T-helper 9 cell (primary cell): ENCODE measurements at places on chromosomes 16 and 17.

- no peak for DNase-seq
Measured at GRCh38 chr16:9124908-9125584, 33.6 kb downstream of the HAPSTR1 start.

DNA sequence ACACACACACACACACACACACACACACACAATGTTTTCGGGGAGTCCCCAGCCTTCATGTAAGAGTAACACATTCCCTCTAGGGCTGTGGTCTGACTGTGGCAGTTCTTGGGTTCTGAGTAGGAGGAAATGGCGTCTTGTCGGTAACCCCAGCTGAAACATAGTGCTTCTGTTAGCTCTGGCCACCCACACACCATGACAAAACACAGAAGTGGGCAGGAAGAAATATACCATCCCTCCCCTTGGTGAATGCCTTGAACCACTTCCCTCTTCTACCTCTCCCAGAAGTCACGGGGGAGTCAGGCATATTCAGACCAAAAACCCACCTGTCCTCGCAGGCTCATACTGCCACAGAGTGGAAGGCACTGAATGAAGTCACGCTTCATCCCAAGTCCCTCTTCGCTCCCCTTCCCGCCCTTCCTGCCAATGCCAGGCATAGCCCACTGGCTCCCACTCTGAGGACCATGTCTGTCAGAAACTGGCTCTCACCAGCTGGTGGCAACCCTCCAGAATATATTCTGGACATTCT, 11.5 kb downstream of the SLC35B1 start:
- DNase-seq, result peak; percentile 24

DNA sequence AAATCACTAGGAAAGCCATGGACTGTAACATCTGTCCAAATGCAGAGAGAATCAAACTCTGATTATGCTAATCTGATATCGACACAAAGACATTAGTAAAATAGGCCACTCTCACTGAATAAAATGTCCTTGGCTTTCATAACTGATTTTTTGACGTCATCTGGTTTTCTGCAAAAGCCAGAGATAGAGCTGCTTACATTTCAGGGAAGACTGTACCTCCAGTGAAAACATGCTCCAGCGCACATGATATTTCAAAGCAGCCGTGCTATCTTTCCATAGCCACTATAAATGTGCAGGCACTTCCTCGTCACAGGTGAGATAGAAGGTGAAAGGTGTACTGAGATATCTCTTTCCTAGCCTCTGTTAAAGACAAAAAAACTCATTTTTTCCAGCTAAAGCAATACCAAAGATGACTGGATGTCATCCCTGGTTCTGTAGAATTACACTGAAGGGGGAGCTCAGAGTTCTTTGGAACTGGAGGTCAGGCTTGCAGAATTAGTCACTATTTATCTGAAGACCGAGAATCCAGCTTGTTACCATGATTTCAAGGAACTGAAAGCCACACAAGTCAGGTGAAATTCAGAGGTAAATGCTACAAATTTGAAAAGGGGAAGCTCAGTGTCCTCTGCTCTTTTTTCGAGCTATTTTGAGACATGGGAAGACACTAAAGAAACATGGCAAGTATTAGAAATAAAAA, 249.5 kb downstream of the CA10 start:
- no peak for DNase-seq

DNA sequence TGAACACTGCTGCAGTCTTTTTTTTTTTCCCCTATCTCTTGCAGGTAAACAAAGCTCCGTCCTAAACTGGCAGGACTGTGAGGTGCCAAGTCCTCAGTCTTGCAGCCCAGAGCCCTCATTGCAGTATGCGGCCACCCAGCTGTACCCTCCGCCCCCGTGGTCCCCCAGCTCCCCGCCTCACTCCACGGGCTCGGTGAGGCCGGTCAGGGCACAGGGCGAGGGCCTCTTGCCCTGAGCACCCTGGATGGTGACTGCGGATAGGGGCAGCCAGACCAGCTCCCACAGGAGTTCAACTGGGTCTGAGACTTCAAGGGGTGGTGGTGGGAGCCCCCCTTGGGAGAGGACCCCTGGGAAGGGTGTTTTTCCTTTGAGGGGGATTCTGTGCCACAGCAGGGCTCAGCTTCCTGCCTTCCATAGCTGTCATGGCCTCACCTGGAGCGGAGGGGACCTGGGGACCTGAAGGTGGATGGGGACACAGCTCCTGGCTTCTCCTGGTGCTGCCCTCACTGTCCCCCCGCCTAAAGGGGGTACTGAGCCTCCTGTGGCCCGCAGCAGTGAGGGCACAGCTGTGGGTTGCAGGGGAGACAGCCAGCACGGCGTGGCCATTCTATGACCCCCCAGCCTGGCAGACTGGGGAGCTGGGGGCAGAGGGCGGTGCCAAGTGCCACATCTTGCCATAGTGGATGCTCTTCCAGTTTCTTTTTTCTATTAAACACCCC, 13.8 kb downstream of the IL34 start:
- DNase-seq, result no peak

DNA sequence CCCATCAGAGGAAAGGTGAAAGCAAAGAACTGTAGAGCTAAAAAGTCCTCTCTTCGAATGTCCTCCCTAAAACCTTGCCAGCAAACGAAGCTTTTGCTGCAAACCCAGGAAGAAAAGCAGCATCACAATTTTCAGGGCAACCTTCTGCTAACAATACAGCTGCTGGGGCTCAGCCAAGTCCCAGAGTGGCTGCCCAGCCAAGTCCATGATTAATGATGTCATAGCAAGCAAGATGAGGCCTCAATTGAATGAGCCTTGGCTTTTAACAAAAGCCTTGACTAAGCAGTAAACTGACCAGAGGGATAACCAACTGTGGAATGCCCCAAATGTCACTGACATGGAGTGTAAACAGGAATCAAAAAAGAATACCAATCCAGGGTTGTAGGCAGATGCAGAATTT, 342.7 kb downstream of the PMP22 start:
- no peak for DNase-seq

DNA sequence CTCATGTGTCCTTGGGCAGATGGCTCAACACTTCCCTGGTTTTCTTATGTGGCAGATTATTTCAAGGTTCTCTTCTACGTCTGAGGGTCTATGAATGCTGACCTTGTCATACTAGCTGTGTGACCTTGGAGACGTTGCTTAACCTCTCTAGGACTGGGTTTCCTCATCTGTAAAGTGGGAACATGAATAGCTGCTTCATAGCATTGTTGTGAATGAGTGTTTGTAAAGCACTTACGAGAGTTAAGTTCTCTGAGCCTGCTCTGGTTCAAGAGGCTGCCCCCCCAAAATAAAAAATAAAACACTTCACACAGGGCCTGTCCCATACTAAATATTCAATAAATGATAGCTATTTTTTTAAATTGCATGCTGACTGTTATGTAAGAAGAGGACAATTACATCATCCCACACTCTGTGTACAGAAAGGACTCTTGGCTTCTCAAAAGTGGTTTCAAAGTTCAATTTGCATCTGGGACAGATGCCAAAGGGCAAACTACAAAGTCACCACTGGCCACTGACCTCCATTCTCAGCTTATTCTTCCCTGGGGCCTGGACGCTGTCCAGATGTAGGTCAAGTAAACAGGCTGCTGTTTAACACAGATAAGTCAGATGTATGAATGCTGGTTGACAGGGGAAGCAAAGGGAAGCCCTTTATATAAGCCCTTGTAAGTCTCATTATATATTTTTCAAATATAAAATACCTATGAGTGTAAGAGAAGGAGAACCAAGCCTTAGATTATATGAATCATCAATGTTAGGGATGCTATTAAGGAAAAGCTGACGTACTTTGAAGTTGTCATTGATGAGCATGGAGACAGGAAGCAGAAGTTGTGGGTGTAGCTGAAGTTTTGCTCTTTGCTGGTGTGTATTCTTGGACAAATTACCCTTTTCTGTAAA, 15.4 kb upstream of the NDEL1 start:
- DNase-seq, result no peak

DNA sequence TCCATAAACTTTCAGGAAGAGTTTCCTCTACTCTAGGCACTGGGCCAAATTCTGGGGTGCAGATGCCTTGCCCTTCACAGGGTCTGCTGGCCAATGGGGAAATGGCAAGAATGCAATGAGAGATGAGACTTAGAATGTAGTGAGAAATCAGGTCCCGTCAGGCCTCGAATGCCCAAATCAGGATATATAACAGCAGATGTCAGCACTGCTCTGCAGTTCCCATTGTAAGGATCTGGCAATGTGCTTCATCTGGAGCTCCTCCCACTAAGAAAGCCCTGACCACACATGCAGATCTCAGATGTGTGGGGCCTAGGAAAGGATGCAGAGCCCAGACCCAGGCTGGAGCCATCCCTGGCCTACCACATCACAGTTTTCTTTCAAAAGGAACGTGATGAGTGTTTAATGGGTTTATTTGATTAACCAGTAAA, 13.9 kb upstream of the LPCAT2 start:
- no peak for DNase-seq

DNA sequence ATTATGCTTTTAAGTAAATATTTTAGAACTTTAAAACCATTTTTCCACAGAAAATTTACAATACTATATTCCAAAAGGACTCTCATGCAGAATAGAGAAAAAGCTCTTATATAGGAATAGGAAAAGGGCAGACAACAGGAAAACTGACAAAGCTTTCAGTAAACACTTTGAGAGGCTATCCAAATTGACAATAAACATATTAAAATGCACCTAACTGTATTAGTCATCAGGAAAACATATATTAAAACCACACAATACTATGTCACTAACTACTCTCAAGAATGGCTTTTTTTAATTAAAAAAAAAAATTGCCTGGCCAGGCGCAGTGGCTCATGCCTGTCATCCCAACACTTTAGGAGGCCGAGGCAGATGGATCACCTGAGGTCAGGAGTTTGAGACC, 77.3 kb downstream of the CEP112 start:
- DNase-seq, result no peak

GRCh38 chr17:63279498-63280230, 166.4 kb downstream of the CYB561 start:
- no peak for DNase-seq

- no peak for DNase-seq
Measured at GRCh38 chr16:55035029-55035428, 104.4 kb downstream of the IRX5 start.

DNA sequence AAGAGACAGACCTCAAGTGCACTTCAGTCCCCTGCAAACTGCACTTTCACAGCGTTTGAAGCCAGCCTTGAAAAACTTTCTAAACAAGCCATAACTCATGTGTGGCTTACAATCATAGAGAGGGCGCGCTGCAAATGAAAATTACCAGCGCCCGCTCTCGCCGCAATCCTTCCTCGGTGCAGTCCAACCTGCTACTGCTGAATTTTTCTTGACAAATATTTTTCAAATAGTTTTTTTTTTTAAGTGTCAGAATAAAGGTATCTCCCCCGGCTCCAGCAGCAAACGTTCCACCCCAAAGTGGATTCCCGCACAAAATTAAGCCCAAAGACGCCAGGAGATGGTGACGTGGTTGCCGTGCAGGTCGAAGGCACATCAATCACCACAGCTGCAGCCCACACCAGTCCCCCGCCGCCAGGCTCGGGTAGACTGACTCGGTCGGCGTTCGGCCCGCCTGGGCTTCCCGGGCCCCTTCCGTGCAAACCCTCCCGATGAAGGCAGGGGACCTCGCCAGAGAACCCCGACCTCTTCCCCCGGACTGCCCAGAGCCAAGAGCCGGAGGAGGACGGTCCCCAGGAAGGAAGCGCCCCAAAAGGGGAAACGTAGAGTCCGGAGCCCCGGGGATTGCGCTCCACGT, 630 bp downstream of the GRB2 start:
- peak; percentile 43 for DNase-seq

- DNase-seq, result no peak
Measured at GRCh38 chr17:57985675-57985974, 2.4 kb downstream of the VEZF1 start.

GRCh38 chr16:57413301-57413730, 8.7 kb downstream of the CCL17 start:
- no peak for DNase-seq

DNA sequence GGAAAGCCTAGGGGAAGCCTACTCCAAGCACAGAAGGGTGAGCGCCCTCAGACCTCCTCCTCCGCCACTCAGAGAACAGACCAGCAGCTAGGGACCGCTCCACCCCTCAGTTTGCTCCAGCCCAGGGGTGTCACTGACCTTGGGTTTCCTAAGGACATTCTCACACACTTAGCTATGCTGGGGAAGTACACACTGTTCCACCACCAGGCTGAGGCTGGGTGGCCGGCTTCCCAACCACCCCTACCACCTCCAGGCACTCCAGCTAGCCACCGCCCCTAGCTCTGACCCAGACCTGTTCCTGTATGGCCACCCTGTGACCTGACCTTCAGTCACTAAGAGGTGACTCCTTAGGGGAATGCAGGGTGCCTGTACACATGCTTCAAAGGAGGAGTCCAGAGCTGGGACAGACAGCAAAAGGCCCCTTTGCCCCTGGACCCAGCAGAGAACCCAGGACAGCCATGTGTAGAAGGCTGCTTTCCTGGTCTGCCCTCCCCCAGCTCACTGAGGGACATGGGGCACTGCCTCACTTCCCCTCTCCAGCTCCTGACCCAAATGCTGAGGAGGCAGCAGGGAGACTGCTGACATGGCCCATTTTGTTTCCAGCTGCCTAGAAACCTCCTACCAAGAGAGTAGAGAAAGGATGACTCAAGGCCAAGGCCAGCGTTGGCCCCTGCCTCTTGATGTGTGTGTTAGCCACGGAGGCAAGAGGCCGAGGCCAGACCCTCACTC, 6.7 kb downstream of the HSPB9 start:
- DNase-seq, result no peak
